Suppressor macrophage (primary cell): ENCODE measurements at places on chromosomes 5 and 9.

GRCh38 chr5:168176251-168176650 is 115.2 kb upstream of the WWC1 start:
- DNase-seq, result peak; percentile 5

DNA sequence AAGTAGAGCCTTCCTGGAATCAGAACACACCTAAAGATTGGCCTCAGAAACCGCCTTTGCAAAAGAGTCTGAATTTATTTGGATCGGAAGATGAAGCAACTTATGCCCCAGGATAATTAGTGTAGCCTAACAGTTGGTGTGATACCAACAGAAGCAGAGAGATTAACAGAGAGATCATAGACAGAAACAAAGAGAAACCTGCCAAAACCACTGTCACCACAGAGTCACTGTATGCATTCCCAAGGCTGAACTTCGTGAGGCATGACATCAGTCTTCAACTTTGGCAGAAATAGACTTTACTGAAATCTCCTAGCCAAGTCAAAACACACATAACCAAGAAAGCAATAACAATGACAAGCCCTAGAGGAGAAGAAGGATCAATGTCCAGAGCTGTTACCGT is 361.8 kb downstream of the ELAVL2 start:
- DNase-seq, result no peak

GRCh38 chr5:73093943-73094342 is 26.4 kb upstream of the TMEM171 start:
- DNase-seq, result peak; percentile 24

- no peak for DNase-seq
Observed at GRCh38 chr5:67089200-67089725, 107.3 kb downstream of the CD180 start.

DNA sequence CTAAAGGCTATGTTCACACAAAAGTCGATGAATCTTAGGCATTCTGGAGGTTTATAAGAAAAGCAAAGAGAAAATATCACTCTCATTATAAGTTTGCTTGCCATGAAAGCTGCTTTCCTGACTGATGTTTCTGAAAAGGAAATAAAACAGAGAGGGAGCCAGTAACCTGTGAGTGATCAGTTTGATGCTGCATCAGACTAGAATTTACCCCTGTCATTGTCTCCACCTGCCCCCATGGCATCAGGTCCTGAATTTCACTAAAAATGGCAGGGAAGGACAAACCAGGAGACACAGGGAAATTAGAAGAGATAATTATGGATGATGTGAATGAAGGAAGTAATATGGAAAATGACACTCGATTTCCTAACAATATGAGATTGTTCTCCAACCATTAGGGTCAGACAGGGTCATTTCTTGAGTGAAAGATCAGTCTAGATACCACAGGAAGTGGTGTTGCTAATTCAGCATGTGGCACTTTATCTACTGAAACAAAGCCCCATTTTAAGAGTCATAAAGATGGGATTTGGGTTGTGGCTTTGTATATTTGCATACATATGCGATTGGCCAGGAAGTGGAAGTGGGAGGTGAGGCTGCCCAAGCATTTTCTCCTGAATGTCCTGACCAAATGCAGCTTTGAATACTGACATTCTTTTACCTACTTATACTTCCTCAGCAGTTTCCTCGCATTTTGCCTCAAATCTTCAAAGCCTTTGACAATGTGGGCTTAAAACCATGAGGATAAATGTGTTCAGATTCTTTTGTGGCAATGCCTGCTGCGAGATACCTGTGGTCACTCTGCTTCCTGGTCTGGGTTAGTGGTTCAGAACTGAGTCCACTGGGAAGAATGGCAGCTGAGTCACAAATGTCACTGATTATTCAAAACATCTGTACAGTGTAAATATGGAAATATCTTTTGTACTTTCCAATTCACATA is 29.7 kb downstream of the MEGF10 start:
- no peak for DNase-seq

- no peak for DNase-seq
Observed at GRCh38 chr9:114071197-114071795, 6.8 kb downstream of the AMBP start.

GRCh38 chr9:15641291-15641690 is 88.4 kb downstream of the CCDC171 start:
- no peak for DNase-seq

GRCh38 chr5:111670826-111671492 is 86.0 kb downstream of the NREP start:
- no peak for DNase-seq

DNA sequence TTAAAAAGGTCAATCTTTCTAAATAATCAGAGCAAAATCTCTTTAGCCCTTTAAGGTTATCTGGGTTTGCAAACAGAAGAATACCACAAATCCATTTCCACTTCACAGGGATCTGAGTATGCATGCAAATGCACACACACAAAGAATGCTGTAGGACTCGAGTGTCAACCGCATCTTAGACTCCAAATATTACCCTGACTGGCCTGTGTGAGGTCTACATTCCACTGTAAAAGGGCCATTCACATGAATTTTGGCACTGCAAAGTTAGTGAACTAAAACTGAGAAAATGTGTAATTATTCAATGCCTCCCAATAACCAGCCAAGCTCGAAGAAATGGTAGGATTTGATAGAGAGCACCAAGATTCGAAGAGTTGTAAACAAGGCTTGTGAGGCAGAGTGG is 199.9 kb downstream of the AGTPBP1 start:
- DNase-seq, result no peak

DNA sequence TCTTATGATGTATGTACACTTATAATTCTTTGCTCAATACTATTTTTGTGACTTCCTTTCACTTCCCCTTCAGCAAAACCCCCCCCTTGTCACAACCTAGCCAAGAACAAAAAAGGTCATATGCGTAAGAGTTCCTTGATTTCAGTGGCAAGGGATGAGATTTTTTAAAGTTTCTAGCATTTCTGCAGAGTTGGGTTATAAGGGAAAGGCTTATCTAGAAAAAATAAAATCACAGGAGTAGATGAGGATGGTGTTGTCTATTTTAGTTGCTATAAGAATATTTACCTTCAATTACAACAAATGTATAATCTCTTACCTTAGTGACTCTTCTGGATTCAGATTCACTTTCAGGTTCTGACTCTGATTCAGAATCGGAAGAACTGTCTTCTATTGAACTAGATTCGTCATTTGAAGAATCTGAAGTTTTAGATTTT is 184.6 kb downstream of the AP3B1 start:
- peak; percentile 22 for DNase-seq

DNA sequence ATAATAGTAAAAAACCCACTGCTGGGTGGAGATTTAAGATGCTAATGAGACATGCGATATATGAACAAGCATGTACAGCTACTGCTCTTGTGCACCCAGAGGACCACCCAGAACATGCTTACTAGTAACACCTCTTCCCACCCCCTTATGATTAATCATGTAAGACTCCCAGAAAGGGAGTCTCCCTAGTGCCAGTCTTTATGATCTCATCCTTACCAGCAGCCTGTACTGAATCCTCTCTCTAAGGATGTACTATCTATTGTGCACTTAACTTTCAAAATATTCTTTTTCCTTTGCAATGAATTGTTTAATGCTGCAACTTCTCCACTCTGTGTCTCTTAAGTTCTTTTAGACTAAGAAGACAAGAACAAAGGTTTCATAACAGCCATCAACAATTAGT is 9.1 kb upstream of the MAT2B start:
- DNase-seq, result no peak

DNA sequence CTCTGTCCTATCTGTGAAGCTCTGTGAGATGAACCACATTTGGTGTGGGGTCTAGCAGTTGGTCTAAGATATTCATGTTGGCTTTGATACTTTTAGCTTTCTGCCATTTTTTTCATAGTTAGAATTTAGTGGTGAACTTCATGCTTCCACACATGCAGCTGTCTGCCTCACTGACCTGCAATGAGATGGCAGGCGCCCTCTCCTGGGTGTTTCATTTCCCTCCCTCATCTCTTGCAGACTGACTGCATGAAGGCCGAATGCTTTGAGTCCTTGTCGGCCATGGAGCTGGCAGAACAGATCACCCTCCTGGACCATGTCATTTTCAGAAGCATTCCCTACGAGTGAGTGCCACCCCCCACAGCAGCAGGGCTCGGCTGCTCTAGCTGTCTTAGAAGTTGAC is 26.1 kb upstream of the CKMT2 start:
- DNase-seq, result no peak

DNA sequence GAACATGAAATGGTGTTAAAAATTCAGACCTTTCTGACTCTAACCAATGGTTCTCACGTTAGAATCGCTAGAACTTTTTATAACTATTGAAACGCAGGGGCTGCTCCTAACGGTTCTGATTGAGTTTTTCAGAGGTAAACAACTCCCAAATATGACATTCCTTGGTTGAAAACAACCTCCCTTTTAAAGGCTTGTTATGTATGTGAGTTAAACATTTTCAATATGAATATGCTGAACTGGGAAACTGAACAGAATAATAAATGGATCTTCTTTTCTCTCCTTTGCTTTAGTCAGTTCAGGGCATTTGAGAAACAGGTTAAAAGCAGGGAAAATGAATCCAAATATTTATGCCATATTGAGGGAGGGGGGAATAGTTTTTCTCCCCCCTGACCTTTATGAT is 13.2 kb upstream of the DPYSL3 start:
- no peak for DNase-seq

DNA sequence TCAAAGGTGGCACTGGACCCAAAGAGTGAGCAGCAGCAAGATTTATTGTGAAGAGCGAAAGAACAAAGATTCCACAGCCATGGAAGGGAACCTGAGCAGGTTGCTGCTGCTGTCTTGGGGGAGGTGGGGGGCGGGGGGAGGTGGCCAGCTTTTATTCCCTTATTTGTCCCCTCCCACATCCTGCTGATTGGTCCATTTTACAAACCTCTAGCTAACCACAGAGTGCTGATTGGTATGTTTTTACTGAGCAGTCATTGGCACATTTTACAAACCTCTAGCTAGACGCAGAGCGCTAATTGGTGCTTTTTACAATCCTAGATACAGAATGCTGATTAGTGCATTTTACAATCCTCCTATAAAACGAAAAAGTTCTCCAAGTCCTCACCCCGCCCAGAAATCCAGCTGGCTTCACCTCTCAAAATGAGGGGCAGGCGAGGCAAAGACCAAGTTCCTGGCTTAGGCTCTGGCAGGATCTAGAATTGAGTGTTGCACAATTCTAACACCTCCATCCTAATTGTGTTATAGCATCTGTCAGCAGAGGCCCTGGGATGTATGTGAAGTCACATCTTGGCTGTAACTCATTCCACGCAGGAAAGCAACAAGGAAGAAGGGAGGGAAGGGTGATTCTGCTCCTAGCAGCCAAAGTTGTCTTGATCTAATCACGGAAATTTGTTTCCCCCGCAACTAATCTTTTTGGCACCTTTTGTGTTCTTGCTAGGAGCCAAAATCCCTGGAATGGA is 34.3 kb downstream of the ROR2 start:
- no peak for DNase-seq

DNA sequence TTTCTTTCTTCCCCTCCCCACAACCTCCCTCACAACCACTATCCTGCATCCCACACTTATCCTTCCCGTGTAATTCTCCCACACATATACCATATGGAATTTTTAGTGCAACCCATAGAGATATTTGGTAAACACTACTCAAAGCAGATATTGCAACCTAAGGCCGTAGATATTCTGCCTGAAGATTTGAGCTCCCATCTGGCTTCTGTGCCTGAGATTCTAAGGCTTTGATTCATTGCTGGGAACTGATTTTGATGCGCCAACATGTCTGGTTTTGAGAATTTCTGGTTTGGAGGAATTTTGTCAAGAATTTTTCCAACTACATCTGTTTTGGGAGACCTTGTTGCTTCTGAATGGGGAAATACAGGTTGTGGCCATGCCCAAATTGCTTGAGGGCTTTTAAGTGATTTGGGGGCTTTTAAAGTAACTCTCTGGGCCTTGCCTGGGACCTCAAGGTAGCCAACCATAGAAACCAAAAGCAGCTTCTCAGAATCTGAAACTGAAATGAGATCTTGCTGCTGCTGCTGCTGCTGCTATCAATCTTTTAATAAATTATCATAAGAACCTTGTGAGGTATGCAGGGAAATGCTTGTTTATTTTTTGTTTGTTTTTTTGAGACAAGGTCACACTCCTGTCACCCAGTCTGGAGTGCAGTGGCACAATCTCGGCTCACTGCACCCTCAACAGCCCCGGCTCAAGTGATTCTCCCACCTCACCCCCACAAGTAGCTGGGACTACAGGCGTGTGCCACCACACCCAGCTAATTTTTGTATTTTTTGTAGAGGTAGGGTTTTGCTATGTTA is 36.2 kb downstream of the PLAC8L1 start:
- DNase-seq, result no peak
